ENCODE measurements at places on chromosomes 13 and 19. TPM values are rescaled to one million over a fixed set of nuclear protein-coding genes. Genes with fewer than 3 reads are reported as not detected.

PNMA8A gene
- 1.8 TPM for total RNA-seq

DNA sequence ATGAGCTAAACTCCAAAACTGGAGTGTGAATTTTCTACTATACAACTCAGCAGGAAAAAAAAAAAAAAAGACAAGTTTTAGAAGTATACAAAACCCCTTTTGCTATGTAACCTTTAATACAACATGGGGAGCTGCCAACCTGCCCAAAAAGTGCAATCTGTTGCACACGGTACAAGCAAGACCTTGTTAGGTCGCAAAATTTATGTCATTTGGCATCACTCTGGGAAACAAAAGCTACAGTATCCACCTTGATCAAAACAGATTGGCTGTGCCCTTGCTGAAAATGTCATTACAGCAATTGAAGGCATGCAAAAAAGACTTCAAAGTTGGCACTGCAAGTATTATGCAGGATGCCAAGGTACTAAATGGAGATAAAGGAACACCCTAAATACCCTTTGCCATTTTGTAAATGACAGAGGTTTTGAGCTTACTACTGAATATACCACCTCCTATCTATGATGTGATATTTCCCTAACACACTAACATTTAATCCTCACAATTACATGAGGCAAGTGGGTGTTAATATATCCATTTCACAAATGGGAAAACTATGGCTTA lies 150.1 kb downstream of the TBC1D4 start:
- no peak overlapping the region for H3K27ac ChIP-seq
- H3K4me1 ChIP-seq: peaks cover 8% of the 10 kb centered on the region
- no peak overlapping the region for H3K4me3 ChIP-seq
- H3K27me3 ChIP-seq: no peaks in the 10 kb centered on the region

DNA sequence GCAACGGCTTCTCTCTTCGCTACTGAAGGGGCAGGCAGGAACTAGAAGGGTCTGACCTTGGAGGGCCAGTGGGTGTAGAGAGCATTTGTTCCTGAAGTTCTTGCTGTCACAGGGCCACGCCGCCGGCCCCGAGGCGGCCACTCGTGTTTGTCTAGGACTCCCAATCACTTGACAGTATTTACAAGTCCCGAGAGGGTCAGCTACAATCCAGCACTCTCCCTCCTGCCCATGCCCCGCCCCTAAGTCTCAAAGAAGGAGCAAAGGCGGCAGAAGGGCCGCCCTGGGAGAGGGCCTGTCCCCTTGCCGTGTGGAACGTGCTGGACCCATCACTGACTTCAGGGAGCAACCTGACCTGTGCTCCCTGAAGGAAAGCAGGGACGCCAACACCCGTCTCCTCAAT lies 118.5 kb downstream of the STK24 start:
- peaks cover 25% of the 10 kb centered on the region for H3K36me3 ChIP-seq
- no peaks in the 10 kb centered on the region for H3K4me1 ChIP-seq
- no peak for DNase-seq
- H3K27ac ChIP-seq: no peak overlapping the region

DNA sequence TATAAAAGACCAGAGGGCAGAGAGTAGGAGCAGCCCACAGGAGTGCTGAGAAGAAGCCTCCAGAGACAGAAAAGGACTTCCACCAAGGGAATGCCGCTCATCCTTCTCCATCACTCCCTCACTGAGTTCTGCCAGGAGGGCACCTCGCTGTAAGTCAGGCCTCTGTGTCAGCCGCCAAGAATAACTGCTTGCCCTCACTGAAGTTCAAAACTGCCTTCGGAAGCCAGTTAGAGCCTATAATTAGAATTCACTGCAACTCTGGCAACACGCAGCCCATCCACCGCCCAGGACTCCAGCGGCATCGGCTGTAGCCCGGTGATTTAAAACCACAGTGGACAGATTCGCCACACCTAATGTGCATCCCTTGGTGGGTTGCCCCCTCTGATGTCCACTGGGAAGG lies 281.8 kb upstream of the ZNF507 start:
- no peak for DNase-seq
- H3K27me3 ChIP-seq: no peaks in the 10 kb centered on the region
- H3K36me3 ChIP-seq: no peaks in the 10 kb centered on the region
- no peaks in the 10 kb centered on the region for H3K4me1 ChIP-seq

- peak; percentile 45 for DNase-seq
- no peaks in the 10 kb centered on the region for H3K4me1 ChIP-seq
- peak overlapping the region; percentile 37 for H3K4me3 ChIP-seq
- H3K36me3 ChIP-seq: no peaks in the 10 kb centered on the region
- peaks cover 65% of the 10 kb centered on the region for H3K27me3 ChIP-seq
Measured at GRCh38 chr13:113129921-113130750, 7.5 kb downstream of the F10 start.

DNA sequence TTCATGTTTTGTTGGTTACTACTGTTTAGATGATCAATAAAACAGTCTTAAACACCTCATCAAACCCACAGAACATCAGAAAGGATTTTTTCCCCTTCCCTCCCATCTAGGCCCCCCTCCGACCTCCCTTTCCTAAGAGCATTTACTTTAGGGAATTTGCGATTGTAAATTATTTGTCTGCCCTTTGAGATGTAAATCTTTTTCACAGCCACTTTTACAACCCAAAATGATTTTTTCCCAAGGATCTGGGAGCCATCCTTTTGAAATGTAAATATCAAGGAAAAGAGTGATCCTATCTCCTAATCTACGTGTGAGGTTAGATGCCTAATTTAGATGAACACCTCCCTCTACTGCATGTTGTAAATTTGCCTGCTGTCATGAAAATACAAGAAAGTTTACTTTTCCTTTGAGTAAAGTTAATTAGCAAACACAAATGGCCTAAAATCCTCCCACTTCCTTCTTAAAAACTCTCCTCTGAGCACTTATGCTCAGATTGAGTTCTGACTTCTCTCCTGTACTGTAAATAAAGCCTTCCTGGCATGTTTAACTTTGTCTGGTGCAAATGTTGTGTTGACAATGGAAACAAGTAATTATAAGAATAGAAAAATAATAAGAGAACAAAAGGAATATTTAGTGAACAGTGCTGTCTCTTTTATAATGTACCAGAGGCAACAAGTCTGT lies 1646.9 kb upstream of the SPRY2 start:
- no peak overlapping the region for H3K27ac ChIP-seq
- H3K36me3 ChIP-seq: no peaks in the 10 kb centered on the region
- no peak for DNase-seq
- H3K4me1 ChIP-seq: no peaks in the 10 kb centered on the region
- H3K4me3 ChIP-seq: no peak overlapping the region
- no peaks in the 10 kb centered on the region for H3K27me3 ChIP-seq

ZNF579 gene
- total RNA-seq: 10.1 TPM

GRCh38 chr13:31334994-31335557 lies 135.3 kb downstream of the B3GLCT start:
- H3K4me1 ChIP-seq: no peaks in the 10 kb centered on the region
- no peaks in the 10 kb centered on the region for H3K27me3 ChIP-seq
- peaks cover 2% of the 10 kb centered on the region for H3K36me3 ChIP-seq
- no peak overlapping the region for H3K4me3 ChIP-seq
- H3K27ac ChIP-seq: no peak overlapping the region

- no peak overlapping the region for H3K27ac ChIP-seq
- no peak overlapping the region for H3K4me3 ChIP-seq
- peak; percentile 47 for DNase-seq
- no peaks in the 10 kb centered on the region for H3K36me3 ChIP-seq
- H3K27me3 ChIP-seq: no peaks in the 10 kb centered on the region
- H3K4me1 ChIP-seq: no peaks in the 10 kb centered on the region
Measured at GRCh38 chr13:107650081-107650701, 565.1 kb downstream of the LIG4 start.

RASAL3 gene
- 168 TPM for total RNA-seq

- DNase-seq: peak; percentile 54
- peaks cover 39% of the 10 kb centered on the region for H3K4me1 ChIP-seq
- H3K36me3 ChIP-seq: peaks cover 21% of the 10 kb centered on the region
Measured at GRCh38 chr19:39335168-39335548, 685 bp downstream of the GMFG start.

GRCh38 chr19:40717880-40718773 lies 1.2 kb downstream of the ITPKC start:
- H3K4me3 ChIP-seq: peak overlapping the region; percentile 78
- peaks cover 46% of the 10 kb centered on the region for H3K4me1 ChIP-seq
- peaks cover 5% of the 10 kb centered on the region for H3K36me3 ChIP-seq
- peak overlapping the region; percentile 65 for H3K27ac ChIP-seq
- DNase-seq: no peak

KLK15 gene
- not detected for total RNA-seq

- peaks cover 48% of the 10 kb centered on the region for H3K4me1 ChIP-seq
- peak overlapping the region; percentile 96 for H3K27ac ChIP-seq
- H3K36me3 ChIP-seq: peaks cover 4% of the 10 kb centered on the region
- peak; percentile 31 for DNase-seq
Measured at GRCh38 chr13:30737511-30738337, 2.4 kb downstream of the ALOX5AP start.

DNA sequence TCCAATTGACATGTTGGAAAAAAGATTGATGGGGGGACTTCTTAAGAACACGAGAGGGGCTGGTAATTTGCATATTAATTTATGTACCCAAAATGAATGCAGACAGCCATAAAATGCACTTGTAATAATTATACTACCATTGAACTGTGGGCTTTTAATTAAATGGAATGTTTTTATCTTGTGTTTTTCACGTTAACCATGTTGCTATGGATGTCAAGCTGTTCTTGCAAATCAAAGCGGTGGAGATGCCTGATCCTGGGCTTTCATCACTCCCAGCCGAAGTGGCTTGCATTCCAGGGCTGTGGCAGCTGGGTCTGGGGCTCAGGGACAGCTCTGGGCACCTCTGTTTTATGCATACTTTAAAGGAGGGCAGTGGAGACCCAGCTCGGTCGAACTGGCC lies 179.4 kb upstream of the TMTC4 start:
- H3K4me3 ChIP-seq: no peak overlapping the region
- H3K4me1 ChIP-seq: no peaks in the 10 kb centered on the region
- H3K27ac ChIP-seq: no peak overlapping the region
- no peaks in the 10 kb centered on the region for H3K27me3 ChIP-seq

WDFY2 gene
- 12.7 TPM for total RNA-seq

FUT1 gene
- 0.14 TPM for total RNA-seq

ZNF415 gene
- 1.5 TPM for total RNA-seq

LGALS7B gene
- not detected for total RNA-seq

- H3K4me3 ChIP-seq: no peak overlapping the region
- H3K27ac ChIP-seq: no peak overlapping the region
- no peak for DNase-seq
- H3K4me1 ChIP-seq: no peaks in the 10 kb centered on the region
Measured at GRCh38 chr13:36357692-36358091, 11.5 kb upstream of the SPART start.

ANGPTL4 gene
- not detected for total RNA-seq

DNA sequence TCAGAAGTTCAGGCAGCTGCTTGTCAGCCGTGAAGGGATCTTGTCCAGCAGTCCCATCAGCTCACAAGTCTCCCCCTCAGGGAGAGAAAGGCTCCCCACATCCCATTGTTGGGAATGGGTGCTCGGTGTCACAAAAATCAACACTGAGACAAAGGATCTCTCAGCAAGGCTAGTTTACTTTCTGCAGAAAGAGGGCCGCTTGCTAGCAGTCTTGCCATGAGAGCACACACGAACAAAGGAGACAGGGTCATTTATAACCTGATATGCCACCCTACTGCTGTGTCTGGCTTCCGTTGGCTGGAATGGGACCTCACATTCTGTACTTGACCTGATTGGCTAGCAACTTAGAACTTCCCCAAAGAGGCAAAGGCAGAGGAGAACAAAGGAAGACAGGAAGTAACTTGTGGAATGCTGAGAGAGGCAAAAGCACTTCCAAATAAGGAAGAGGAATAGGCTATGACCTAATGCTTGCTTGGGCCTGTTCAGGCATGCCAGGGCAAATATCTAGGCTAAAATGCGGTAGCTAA lies 8.7 kb upstream of the IGFL3 start:
- DNase-seq: no peak
- H3K27ac ChIP-seq: no peak overlapping the region
- peaks cover 41% of the 10 kb centered on the region for H3K27me3 ChIP-seq
- peaks cover 2% of the 10 kb centered on the region for H3K36me3 ChIP-seq
- peaks cover 4% of the 10 kb centered on the region for H3K4me1 ChIP-seq

NTN5 gene
- 2.3 TPM for total RNA-seq

GRCh38 chr13:79490824-79491223 lies 9.9 kb downstream of the NDFIP2 start:
- peaks cover 50% of the 10 kb centered on the region for H3K4me1 ChIP-seq
- DNase-seq: no peak
- H3K27ac ChIP-seq: no peak overlapping the region
- peaks cover 19% of the 10 kb centered on the region for H3K36me3 ChIP-seq
- peaks cover 6% of the 10 kb centered on the region for H3K27me3 ChIP-seq

- H3K36me3 ChIP-seq: no peaks in the 10 kb centered on the region
Measured at GRCh38 chr13:86193281-86193680, 394.1 kb upstream of the SLITRK6 start.

GRCh38 chr19:54299126-54299498 lies 13.9 kb downstream of the LILRA5 start:
- no peak for DNase-seq
- no peak overlapping the region for H3K27ac ChIP-seq
- H3K4me1 ChIP-seq: peaks cover 7% of the 10 kb centered on the region
- peaks cover 9% of the 10 kb centered on the region for H3K27me3 ChIP-seq

DNA sequence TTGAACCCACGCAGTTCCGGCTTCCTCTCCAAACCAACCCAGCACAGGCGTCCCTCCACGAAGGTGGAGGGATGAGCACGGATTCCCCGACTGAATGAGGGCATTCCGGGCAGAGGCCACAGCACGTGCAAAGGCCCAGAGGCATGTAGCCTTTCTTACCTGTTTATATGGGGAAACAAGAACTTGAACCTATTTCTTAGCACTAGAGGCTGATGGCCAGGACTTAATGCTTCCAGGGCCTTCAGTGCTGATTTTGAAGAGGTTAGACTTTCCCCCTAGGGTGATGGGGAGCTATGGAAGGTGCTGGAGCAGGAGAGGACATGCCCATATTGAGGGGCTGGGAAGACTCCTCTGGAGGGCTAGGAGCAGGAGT lies 2.0 kb downstream of the MAST3 start:
- H3K4me3 ChIP-seq: peak overlapping the region; percentile 92
- no peaks in the 10 kb centered on the region for H3K36me3 ChIP-seq
- H3K27ac ChIP-seq: peak overlapping the region; percentile 40
- DNase-seq: no peak
- peaks cover 27% of the 10 kb centered on the region for H3K4me1 ChIP-seq

DNA sequence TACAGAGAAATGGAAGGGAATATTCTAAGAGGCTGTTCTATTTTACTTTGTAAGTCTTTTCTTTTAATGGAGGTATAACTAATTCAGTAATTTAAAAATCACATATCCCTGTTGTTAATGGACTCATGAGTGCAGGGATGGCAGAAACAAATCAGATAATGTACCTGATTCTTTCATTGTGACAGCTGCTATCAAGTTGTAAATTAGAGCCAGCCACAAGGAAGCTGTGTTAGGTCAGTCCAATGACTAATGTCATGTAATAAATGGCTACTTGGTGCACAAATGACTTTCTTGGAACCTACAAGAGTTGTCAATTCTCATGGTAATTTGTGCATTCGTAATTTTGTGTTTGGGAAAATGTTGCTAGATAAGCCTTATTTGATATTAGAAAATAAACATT lies 446.4 kb downstream of the DCT start:
- H3K27ac ChIP-seq: no peak overlapping the region
- no peaks in the 10 kb centered on the region for H3K4me1 ChIP-seq
- no peaks in the 10 kb centered on the region for H3K27me3 ChIP-seq
- no peaks in the 10 kb centered on the region for H3K36me3 ChIP-seq
- no peak overlapping the region for H3K4me3 ChIP-seq
